ENCODE measurements at places on chromosomes 1 and 21.

GRCh38 chr1:223358826-223359225, 5.2 kb downstream of the SUSD4 start:
- DNase-seq = no peak

- no peak for DNase-seq
Measured at GRCh38 chr1:17597651-17598050, 58.2 kb downstream of the ARHGEF10L start.

GRCh38 chr1:32868085-32868484, 2.6 kb downstream of the FNDC5 start:
- DNase-seq = no peak

DNA sequence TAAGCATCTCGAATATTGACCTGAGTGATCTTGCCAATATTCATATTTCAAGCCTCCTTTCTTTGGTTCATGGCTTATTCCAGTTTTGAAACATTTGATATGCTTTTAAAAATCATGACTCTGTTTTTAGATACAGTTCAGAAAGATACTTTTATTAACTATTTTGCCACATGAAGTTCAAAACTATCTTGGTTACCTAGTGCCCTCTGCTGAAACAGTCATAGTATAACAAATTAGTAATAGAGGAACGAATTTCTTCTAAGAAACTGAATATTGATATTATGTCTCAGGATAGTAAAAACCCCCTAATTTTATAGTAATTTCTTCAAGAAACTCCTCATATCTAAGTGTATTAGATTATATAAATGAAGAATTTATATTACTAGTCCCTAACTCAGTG, 52.6 kb upstream of the RC3H1 start:
- DNase-seq = no peak

- DNase-seq = no peak
Measured at GRCh38 chr1:59779949-59780348, 34.8 kb upstream of the HOOK1 start.

DNA sequence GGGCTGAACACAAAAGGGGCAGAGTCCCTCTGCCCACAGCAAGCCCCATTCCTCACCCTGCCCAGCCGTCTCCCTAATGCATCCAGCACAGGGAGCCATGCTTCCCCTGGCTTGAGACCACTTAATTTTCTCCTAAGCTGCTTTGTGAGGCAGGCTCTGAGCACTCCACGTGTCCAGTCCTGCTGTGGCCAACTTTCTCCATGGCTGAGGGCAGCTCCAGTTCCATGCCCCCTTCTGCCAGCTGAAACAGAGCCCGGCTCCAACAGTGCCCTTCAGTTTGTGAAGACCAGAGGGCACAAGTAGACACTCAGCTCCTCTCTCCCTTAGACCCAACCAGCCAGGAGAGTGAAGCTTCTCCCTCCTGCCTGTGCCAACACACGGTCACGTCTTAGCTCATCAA, 33.8 kb downstream of the PLEKHA6 start:
- DNase-seq = no peak

DNA sequence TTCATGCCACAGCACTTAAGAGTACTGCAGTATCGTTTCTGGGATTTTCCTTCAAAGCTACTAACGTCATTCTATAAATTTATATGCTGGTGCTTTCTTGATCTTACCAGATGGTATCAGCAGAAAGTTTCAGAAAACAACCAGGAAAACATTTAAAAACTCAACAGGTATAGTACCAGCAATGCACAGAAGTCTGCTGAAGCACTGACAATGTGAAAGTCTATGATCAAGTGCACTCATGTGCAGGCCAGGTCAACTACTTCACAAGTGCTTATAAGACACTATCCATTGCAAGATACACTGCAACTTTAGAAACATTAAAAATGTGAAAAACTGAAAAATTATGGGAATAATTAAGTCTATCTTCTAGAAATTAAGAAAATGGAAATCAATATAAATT, 34.7 kb downstream of the LYST start:
- no peak for DNase-seq

DNA sequence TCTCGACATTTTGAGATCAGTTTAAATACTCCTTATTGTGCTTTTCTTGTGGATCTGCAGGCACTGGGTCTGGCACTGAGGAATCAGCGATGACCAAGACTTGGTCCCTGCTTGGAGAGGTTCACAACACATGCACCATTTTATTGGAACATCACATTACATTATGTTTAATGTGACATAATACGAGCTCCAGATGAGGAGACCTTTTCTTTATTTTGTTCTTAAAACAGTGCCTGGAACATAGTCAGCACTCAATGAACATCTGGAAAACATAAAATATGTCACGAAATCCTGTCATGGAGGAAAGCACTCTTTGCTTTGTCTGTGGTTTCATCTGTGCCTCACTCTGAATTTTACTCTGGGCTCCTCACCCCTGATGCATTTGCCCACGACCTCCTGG, 110.7 kb downstream of the ST6GALNAC3 start:
- no peak for DNase-seq

- no peak for DNase-seq
Measured at GRCh38 chr1:212070720-212071302, 35.3 kb downstream of the DTL start.

GRCh38 chr21:43717166-43717853, 1.6 kb upstream of the PDXK start:
- DNase-seq = no peak

GRCh38 chr1:8822373-8823294, 5.2 kb upstream of the RERE start:
- DNase-seq = no peak

DNA sequence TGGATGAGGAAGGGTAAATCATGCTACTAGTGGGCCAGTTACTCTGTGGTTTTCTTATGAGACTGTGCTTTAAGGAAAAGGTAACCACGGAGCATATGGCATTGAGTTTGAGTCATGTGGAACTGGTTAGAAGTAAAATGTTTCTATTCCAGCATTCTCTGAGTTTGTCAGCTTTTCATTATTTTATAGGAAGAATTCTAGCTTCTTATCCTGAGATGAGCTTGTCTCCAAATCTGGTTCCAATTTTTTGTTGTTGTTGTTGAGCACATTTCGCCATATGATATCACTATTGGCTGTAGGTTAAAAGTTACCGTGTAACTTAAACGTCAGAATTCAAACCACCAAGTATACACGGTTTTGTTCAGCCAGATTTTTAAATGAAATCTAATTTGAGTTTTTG, 69.9 kb downstream of the ATF6 start:
- no peak for DNase-seq

DNA sequence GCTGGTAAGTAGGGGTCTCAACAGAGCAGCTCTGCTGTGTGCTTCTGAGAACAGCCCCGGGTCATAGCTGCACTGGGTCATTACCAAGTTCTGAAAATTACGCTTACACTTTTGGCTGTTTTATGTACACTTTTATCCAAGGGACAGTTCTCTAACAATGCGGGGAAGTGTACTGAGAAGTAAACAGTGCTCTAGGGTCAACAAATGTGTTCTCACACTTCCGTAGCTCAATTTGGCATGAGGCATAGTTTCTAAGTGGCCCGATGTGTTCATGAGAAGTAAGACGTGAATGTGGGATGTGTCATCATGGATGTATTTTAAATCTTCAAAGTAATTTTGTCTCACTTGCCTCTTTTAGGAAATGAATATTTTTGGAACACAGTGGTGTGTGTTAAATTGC, 10.9 kb upstream of the VAMP3 start:
- DNase-seq = no peak
